ENCODE measurements at places on chromosomes 16 and 17. TPM values are rescaled to one million over a fixed set of nuclear protein-coding genes. Genes with fewer than 3 reads are reported as not detected.
A peak's percentile ranks its signal among the peaks of the same experiment; 100 is the strongest.

DNA sequence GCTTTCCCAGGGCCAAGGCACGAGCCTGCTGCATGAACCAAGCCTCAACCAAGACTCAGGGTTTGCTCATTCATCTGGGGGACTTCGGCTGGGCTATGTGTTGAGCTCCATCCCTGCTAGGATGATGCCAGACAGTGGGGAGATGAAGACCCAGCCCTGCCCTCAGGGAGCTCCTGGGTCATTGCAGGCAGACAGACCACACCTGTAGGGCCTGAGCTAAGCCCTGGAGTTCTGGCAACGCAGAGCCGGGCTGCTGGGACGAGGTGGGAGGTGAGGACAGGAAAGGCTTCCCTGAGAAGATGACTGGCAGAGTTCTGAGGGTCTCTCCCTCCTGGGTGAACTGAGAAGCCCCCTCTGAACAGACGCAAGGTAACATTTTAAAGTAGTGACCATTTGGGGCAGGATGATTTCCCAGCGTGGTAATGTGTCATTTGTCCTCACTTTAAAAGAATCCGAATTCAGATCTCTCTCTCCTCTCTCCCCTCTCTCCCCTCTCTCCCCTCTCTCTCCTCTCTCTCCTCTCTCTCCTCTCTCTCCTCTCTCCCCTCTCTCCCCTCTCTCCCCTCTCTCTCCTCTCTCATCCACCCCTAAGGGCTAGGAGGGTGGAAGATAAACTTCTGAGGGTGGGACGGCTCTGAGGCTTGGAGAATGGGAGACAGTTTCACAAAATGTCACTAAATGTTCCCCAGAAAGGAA lies 98.4 kb downstream of the MGAT5B start:
- DNase-seq = no peak

- DNase-seq = no peak
These were observed 172.9 kb downstream of the STX8 start for GRCh38 chr17:9402590-9403199.

DNA sequence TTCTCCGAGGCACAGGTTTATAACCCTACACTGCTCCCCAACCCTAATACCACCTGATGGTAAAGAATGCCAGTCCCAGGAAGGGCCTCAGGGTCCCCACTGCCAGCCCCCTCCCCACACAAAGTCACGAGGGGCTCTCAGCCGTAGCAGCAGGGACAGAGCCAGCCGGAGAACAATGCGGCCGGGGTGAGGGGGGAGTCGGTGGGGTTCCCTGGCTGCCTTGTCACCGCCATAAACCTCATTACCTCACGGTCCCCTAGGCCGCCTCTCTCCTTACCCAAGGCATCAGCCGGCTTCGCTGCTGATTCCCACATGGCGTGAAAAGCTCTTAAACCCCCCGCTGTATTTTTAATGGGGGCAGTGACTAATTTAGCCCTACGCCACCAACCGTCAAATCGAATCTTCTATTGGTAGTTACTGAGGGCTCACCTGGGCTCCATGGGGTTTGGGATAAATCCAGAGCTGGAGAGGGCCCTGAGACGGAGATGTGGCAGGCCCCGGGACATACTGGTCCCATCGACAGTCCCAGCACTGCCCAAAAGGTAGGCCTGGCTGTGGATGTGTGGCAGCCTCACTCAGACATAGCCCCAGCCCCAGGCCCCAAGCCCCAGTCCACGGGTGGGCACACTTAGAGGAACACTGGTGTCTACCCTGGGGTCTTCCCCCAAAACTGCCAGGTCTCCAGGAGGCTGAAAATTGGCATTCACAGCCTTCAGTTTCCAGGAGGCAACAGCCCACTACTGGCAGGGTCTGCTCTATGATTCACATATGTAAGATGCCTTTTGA lies 115.3 kb downstream of the C16orf78 start:
- DNase-seq = no peak

DNA sequence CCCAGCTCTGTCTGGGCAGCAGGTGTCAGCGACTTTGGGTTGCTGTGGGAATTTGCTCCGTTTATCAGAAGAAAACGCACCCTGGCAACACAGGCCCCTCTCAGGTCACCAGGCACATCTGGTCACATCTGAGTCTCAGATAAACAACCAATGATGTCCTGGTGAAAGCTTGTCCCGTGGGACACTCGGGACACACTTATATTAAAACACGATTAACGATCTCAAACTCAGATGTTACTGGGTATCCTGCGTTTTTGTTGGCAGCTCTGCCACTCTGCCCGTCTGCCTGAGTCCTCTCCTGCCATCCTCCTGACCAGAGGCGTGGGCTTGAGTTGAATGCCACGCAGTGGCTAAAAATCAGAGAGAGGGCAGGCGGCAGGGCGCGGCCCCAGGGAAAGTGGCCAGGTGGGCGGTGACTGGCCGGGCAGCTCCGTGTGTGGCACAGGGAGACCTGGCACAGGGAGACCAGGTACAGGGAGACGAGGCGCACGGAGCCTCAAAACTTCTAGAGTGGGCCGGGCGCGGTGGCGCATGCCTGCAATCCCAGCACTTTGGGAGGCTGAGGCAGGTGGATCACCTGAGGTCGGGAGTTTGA lies 2.1 kb downstream of the SECTM1 start:
- DNase-seq = no peak

Gene ABCA10
- 8.7 TPM for total RNA-seq

- no peak for DNase-seq
These were observed 15.2 kb downstream of the CHRNB1 start for GRCh38 chr17:7459961-7460545.

Gene CDRT15
- not detected for total RNA-seq

DNA sequence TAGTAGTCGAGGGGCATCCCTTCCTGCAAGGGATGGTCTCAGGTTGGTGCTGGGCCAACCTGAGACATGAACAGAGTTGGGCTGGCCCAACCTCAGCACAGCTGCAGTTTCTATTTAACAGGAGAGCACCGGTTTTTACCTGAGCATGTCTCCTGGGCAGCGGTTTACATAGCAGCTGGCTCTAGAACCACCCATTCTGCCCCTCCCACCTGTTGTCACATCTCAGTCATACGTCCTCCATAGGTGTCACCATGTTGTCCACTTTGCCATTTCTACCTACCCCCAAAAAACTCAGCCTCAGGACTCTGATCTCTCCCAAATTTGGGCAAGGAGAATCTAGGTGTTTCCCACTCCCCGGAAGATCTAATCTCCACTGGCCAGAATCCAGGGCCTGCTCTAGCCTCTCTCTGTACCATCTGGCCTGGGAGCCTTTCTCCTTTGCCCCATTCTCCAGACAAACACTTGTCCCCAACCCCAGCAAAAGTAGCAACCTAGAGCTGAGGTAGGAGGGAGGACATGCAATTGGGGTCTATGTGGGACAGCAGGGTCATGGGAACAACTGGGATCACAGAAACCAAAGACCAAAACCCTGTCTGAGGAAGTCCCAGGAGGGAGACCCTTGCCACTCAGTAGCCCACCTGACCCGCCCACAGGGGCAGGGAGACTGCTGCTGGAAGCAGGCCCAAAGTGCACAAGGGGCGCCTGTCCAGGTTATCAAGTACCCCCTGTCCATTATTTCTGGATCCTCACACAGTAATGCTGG lies 19.1 kb downstream of the ETV4 start:
- DNase-seq = no peak

DNA sequence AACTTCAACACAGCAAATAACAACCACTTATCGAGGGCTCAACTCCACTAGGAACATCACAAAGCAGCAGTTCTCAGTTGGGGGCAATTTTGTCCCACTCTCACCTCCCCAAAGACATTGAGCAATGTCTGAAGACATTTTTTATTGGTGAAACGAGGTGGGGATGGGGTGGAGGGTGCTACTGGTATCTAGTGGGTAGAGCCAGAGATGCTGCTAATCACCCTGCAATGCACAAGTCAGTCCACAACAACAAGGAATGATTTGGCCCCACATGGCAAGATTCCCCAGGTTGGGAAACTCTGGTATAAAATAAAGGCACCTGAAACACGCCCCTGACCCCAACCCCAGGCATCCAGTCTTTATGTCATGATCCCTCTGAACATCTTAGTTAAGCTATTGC lies 33.3 kb downstream of the TLE7 start:
- no peak for DNase-seq

DNA sequence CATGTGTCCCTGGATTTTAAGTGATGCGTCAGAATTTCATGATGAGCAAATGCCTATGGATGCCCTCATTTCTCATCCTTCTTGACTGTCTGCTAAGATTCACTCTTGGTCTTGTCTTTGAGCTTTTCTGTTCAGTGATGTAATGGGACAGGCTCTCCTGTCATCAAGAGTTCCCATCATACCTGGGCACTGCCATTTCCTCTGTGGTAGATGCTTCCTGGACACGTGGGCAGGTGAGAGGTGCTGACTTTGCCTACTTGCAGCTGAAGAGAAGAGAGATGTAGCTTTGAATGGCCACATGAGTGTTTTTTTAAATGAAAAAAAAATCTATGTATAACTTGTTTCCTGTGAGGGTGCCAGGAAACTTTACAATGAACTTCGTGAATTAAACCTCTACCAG lies 557.7 kb downstream of the MAF start:
- DNase-seq = no peak

- DNase-seq = no peak
These were observed 5.6 kb upstream of the MMP15 start for GRCh38 chr16:58019866-58020538.

DNA sequence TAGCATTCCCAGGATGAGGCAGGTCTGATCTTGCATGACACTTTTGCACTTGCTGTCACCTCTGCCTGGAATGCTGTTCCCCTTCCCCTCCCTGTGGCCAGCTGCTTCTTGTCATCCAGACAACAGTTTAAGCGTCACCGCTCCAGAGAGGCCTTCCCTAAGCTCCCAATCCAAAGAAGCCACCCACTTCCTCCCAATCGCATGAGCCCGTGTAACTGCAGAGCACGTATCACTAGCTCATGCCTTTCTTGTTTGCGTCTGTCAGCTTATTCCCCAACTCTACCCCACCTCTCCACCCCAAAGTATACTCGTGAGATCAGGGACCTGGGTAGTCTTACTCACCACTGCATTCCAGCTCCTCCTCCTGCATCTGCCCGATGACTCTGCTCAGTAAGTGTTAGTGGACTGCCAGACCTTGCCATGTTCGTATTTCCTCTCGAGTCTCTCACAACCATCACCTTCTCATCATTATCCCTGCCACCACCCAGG lies 92.8 kb downstream of the GAS7 start:
- peak; percentile 50 for DNase-seq

DNA sequence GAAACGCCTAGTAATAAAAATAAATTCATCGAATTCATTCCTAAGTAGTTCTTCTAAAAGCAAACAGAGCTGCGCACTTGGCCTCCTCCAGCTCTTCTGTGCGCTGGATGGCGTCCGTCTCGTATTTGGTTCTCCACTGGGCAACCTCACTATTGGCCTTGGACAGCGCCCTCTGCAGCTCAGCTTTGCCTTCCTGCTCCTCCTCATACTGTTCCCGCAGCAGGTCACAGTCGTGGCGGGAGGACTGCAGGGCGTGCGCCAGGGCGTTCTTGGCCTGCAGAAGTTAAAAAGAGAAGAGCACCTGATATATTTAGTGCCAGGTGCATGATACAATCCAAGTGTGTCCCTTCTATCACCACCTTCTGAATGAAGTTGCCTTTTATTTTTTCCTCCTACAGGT lies 21.8 kb downstream of the MYH3 start:
- DNase-seq = no peak

Gene BORCS6
- 12.4 TPM for total RNA-seq

DNA sequence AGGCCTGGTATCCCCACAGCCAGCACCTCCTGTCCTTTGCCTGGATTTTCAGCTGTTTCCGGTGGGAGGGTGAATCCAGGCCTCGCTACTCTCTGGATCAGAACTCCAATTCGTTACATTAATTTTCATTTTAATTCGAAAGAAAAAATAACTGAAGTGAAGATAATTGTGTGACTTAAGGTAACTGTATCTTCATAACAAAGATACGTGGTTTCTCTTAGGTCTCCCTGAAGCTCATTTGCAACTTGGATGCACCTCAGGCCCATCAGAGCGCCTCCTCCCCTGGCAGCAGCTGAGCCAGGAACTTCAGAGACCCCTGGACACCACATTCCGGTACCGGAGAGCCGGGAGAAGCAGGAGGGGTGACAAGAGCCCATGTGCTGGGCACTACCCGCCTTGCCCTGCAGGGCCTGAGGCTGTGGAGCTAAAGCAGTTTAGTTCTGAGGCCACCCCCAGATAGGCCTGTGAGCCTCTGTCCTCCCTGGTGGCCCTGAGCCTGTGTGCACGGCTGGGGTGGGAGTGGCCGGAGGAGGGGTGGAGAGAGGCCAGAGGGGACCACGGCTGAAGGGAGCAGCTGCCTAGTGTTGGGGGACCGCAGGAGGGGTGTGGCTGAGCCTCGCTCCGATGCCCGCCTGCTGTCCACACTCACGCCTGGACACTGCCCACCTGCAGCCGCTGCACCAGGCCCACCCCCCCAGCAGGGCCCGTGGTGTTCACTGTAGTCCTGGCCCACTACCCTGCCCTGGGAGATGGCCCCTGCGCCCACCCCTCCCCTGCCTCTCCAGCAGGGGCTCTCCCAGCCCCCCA lies 11.4 kb upstream of the DUS1L start:
- no peak for DNase-seq

DNA sequence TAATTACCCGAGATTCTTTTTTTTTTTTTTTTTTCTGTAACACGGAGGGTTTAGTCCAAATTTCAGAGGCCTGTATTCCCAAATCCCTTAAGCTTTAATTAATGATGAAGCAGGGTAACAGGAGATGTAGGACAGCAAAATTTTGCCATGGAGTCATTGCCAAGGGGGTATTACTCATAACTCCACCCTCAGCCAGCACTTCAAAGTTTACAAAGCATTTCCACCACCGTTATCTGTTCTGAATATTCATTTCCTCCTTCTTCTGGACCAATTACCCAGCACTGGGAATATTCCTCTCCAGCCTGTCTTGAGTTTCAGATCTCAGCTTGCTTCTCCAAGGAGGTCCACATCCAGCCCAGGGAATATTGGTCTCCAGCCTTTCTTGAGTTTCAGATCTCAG lies 747.5 kb upstream of the EEF2KMT start:
- no peak for DNase-seq

Gene CCL1
- not detected for total RNA-seq

Gene KCNJ2
- total RNA-seq = 2.5 TPM

DNA sequence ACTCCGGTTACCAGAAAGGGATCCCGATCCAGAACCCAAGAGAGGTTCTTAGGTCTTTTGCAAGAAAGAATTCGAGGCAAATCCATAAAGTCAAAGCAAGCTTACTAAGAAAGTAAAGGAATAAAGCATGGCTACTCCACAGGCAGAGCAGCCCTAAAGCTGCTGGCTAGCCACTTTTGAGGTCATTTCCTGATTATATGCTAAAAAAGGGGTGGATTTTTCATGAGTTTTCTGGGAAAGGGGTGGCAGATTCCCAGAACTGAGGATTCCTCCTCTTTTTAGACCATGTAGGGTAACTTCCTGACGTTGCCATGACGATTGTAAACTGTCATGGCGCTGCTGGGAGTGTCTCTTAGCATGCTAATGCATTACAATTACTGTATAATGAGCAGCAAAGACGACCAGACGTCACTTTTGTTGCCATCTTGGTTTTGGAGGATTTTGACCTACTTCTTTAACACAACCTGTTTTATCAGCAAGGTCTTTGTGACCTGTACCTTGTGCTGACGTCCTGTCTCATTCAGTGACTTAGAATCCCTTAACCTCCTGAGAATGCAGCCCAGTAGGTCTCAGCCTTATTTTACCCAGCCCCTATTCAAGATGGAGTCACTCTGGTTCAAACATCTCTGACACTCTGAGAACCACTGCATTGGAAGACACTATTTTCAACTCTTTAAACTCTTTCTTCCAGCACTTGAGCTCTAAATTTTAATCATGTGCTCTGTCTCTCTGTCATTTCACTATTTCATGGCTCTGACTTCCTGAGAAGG lies 203.6 kb upstream of the CACNG3 start:
- DNase-seq = no peak
